GDM1 (cell line): ENCODE measurements at places on chromosomes 7 and 10.

GRCh38 chr10:5983774-5984173, 6.4 kb upstream of the IL15RA start:
- DNase-seq = no peak

DNA sequence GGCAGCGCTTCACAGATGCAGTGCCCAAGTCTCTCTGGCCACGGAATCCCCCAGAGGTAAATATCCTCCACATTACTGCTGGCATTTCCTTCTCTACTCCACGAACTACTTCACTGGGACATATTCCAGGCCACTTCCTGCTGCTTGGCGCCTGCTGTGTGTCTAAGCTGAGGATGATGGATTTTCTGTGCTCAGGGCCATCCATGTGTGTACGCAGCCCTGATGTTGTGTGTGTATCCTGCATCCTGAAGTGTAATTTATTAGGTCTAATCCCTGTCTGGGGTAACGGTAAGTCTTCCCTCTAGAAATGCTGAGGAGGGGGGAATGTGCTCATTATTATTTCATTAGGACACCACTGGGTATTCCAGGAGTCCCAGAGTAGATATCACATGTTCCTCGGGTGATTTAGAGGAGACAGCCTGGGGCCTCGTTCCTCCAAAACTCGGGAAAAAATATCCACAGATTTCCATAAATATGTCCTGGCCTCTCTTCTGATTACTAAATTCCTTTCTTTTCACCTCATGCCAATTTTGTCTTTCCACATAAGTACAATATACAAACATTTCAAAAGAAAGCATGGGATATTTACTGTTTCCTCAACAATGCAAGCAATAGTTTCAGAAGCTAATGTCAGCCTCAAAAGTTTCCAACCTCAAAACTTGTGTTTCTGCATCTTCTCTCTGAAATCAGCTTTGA, 25.5 kb upstream of the HABP2 start:
- DNase-seq = no peak

DNA sequence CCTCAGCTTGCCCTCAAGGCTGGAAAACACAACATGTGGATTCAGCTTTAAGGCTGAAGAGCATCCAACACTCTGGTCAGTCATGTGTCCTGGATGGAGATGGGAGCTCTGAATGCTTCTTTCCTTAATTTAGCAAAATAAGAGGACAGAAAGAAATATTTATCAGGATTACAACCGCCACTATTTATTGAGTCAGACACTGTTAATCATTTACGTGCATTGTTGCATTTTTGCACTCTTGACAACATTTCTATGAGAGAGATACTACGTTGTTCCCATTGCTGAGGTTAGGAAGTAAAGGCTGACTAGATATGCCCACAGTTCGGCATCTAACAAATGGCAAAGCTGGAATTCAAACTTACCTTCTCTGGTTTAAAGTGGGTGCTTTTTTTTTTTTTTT, 101.8 kb upstream of the KMT2C start:
- no peak for DNase-seq

GRCh38 chr7:75716992-75717626, 21.6 kb downstream of the HIP1 start:
- DNase-seq = no peak

DNA sequence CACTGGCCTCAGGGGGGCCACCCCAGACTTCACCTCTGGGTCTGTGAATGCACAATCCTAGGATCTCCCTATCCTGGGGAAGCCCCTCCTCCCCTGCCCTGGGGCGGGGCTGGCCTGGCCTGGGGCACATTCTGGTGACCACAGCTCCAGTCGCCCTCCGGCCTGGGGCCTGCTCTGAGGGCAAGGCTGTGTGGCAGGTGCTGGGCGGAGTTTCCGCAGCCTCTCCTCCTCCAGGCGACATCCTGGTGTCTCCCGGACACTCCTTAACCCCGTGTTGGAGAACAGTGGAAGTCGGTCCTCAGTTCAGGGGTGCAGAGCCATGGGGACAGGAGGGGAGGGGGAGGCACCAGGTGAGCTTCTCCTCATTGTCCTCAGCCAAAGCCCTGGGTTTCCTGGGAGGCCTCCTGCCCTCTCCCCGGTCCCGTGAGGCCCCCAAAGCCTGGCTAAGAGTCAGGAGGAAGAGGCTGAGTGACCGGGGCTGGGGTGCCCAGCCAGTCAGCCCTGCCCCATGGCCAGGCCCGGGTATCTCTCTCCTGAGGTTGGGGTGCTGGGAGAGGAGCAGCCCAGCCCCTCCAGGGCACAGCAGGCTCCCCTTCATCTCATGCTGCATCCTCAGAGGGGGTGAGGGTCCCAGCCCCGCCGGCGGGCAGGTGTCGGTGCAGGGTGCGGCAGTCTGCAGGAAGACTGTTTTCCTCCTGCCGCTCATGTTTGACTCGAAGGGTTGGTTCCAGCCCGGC, 22.6 kb downstream of the UNCX start:
- no peak for DNase-seq

DNA sequence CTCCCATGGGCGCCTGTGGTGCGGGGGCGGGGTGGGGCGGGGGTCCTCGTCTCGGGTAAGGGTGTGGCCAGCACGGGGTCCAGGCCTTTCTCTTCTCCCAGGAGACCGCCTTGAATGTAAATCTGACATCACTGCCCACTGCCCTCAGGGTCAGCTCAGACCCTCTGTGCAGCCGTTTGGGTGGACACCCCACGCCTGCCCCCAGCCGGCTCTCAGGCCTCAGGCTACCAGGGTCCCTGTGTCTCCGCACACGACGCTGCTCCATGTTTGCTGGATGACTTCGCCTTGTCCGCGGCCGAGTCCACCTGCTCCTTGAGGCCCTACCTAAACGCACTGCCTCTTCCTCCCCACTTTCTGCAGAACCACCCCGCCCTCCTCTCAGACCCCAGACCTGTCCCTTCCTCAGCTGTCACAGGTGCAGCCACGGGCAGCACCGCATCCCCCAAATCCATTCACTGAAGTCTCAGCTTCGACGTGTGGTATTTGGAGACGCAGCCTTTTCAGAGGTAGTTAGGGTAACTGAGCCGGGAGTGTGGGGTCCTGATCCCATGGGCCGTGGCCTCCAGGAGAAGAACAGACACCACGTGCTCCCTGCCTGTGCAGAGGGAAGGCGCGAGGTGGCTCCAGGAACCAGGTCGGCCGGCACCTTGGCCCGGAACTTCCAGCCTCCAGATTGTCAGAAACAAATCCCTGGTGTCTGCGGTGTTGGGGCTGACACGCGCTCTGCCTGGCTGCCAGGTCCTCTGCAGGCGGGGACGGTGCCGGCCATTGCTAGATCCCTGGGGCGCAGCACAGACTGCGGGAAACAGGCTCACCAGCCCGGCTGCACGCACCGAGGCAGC, 97.4 kb upstream of the DIP2C start:
- no peak for DNase-seq

DNA sequence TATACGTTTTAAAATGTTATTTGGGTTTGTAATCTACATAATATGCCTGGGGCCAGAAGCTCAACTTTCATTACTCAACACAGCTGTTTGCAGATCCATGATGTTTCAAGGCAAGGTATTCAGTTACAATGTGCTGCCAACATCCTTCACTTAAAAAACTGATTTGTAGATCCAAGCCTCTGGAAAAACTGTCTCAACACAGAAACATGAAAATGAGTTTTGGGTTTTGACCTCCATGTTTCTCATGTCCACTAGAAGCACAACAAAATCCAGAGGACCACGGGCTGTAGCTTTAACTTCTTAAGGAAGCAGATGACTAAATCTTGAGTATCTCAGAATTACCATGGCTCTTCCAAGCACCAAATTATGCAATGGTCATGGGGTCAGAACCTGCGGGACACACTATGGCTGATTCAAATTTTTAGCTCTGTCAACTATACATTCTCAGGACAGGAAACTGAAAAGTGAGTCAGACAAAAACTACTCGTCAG, 247.1 kb upstream of the GRB10 start:
- no peak for DNase-seq

DNA sequence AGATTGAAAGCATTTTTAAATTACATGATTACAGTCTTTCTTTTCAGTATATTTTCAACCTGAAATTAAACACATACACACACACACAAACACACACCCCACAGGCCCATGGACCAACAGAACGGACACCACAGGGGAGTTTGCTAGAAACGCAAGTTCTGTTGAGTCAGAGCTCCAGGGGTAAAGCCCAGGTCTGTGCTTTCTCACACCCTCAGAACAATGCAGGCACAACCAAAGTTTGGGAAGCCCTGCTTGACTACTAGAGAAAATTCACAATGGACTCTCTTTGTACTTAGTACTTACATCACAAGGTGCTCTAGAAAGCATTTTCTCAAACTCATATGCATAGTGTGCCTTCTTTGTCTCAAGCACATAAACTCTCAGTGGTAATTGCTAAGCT, 704.0 kb upstream of the IGFBP3 start:
- DNase-seq = no peak

DNA sequence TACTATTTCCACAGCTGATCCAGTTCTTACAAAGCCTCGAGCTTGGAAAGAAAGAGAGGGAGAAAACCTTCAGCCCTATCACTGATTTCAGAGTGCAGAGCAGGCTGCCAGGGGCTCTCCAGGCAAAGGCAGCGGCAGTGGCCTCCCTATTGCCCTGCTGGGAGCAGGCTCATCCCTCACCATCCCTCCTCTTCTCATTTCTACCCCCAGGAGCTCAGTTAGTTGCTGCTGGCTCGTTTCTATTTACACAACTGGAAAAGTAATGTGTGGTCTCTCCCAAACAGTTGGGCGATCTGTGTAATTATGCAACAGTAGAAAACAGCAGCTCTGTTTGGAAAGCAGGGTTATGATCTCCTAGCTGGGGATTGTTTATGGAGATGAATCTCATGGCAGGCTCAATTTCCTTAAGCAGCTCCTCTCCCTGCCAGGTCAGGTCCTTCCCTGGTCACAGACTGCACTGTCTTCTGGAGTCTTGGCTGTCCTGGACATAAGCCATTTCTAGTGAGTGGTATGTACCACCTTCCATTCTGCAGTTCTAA, 28.7 kb upstream of the TNS3 start:
- no peak for DNase-seq

DNA sequence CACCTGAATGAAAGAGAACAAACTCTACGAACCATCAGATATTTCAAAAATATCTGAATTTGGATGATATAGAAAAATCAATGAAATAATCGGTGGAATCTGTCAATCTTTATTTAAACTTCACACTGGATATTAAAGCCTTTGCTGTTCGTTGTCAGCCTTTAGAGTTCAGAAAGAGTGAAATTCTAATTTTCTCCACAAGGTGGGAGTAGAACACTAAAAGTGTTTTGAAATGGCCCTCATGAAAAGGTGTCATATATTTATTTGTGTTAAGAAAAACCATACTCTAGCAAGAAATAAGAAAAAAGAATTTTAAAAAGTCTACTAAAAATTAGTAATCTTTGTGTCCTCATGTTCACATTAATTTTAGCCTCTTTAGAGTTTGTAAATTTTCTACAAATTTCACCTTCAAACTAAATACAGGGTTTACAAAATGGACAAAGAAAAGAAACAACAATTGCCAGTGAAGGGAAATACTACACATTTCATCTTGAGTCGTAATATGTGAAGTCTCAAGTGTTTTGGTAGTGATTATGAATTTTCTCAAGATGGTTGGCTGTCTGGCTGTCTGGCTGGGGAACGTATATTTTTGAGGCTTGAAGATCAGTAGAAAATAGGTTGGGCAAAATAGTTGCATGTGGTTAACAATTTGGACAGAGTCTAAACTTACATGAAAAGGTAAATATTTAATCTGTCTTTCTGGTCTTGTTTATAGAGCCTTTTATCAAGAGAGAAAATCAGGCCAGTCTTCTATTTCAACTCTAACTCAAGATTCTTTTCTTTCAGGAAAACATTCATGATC, 43.7 kb downstream of the DNAJB9 start:
- no peak for DNase-seq

DNA sequence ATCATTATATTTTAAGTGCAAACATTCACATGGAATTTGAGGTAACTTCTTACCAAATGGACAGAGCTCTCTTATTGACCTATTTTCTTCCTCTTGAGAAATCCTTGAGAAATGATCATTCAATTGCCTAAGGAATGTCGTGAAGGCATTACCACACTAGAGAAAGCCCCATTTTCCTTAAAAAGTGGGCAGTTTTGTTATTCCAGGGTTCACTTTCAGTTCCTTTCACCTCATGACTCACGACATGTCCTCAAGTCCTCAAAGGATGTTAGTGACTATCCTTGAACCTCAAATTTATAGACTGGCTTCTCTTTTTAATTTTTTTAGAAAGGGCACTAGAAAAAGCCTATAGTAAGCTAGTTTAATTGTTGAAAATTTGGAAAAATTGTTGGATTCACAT, 40.4 kb upstream of the SMIM30 start:
- DNase-seq = no peak

- no peak for DNase-seq
Observed at GRCh38 chr7:1993776-1994740, 238.7 kb downstream of the MAD1L1 start.

GRCh38 chr10:129977794-129978193, 13.7 kb upstream of the EBF3 start:
- DNase-seq = no peak

DNA sequence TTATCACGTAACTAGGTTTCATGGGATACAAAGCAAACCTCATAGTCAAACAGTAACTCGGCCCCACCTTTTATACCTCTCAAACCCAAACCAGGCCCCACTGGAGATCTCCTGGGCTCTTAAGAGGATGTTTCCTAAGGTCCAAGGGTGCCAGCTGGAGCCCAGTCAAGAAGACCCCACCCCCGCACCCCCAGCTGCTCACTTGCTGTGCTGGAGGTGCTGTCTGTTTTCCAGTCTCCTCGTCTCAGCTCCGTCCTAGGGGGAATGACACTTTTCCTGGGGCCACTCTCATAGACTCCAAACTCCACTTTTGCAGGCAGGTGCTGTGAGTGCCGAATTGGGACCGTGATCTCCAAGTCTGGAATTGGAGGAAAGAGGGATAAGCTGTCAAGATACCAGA, 22.7 kb upstream of the TM9SF3 start:
- no peak for DNase-seq

DNA sequence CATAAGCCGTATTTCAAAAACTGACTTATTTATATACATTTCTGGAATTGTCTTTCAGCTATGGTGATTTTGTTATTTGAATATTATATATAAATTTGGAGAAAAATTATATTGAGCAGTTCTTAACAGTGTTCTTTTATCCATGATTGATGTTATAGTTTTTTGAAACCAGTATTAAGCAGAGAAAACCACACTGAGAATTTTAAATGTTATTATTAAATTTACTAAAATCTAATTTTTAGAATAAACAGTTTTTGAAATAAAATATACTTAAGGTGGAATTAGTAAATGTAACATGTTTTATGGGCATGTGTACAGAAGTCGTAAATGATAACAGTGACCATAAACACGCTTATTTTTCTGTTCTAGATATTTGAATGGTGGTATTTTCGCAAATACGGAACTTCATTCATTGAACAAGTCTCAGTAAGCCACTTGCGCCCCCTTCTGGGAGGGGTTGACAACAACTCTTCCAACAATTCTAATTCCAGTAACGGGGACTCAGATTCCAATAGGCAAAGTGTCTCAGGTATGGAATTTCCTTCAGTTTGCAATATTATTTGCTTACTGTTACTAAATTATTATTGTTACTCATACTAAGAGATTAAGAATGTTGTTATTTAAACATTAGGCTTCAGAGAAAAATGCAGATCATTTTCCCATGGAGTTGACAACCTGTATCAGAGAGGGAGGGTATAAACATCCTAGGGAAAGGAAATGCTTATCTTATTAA, 166.1 kb downstream of the ST7 start:
- peak; percentile 57 for DNase-seq
